Amniotic stem cell (primary cell): ENCODE measurements at places on chromosomes 16 and 17.

DNA sequence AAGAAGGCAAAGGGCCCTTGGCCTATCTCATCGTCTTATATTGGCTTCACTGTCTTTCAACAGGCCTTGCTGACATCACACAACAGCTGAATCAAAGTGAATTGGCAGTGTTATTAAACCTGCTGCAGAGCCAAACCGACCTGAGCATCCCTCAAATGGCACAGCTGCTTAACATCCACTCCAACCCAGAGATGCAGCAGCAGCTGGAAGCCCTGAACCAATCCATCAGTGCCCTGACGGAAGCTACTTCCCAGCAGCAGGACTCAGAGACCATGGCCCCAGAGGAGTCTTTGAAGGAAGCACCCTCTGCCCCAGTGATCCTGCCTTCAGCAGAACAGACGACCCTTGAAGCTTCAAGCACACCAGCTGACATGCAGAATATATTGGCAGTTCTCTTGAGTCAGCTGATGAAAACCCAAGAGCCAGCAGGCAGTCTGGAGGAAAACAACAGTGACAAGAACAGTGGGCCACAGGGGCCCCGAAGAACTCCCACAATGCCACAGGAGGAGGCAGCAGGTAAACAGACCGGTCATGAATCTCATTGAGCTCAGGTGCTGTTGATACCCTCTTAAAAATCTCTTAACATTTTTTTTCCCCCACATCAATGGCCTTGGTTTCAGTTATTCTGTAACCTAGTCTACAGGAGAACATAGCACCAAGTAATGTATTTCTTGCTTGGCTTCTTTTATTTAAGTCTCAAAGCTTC lies 64.7 kb downstream of the CDK12 start:
- DNase-seq, result no peak

DNA sequence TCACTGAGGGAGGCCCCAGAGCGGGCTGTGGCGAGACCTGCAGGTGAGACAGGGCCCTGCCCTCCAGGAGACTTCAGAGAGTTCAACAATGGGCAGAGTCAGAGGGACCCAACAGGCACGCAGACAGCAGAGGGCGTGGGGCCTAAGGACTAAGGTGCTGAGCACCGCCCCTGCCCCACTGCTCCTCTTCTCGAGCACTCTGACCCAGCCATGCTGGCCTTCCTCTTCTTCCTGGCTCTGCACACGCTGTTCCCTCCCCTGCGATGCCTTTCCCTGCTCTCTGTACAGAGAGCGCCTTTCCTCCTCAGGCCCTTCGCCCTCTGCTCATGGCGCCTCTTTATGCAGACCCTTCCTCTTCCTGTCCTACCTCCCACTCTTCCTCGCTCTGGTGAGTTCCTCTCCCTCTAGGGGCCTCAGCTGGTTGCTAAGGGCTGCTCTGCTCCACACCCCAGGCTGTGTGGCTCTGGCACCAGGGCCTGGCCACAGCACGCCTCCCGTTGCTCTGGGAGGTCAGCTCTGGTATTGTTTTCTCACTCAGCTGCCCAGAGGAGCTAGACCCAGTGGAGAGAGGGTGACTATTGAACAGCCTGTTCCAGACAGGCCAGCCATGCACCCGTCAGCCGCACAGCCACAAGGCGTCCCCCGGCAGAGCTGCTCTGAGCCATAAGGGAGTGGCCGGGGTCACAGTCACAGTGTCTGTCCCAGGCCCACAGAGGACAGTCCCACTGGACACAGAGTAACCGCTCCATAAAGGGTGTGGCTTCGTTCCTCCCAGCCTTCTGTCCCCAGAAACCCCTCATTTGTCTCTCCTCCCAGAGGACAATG lies 13.6 kb upstream of the RASD1 start:
- DNase-seq, result no peak

GRCh38 chr16:63553980-63554379 lies 1517.7 kb upstream of the CDH8 start:
- DNase-seq, result no peak

DNA sequence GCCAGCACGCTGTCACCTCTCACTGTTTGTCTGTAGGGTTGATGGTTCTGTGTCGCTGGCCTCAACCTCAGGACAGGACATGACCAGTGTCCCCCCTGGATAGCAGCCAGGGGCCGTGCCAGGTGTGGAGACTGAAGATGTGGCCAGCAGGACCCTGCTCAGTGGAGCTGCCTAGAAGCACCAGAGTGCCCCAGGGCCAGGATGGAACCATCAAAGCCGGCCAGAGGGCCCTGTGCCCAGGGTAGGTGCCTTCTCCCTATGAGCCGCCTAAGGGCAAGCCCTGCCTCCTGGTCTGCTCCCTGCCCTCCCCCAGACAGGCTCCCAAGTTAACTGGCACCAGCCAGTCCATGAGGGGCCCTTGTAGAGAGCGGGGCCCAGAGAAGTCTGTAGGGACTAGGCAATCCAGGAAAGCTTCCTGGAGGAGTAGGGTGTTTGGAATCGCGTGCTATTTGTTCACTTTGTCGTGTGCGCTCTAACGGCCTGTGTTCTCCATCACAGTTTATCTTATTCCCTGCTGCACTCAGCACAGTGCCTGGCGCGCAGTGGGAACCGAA lies 546 bp upstream of the NDUFB10 start:
- DNase-seq, result no peak

DNA sequence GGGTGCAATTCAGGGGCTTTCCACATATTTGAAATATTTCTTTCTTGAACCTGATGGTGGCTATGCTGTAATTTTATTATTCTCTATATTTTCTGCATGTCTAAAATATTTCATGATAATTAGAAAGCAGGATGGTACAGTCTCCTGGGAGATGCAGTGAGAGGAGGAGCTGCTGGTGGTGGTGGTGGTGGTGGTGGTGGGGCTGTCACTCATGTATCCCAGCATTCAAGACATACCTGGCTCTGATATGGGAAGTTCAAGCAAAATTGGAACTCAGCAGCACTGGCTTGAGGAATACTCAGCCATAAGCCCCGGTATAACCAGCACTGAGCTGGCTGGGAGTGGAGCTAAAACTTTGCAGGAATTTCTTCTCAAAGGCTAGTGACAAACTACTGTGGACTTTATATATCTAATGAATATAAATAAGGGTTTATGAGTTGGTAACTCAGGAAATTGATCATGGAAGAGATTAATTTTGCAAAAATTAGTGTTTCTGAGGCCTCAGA lies 200.3 kb downstream of the PRKCB start:
- no peak for DNase-seq

GRCh38 chr17:13776027-13776551 lies 174.4 kb upstream of the HS3ST3A1 start:
- DNase-seq, result no peak

GRCh38 chr17:64005734-64006167 lies 7.6 kb downstream of the PRR29 start:
- no peak for DNase-seq

DNA sequence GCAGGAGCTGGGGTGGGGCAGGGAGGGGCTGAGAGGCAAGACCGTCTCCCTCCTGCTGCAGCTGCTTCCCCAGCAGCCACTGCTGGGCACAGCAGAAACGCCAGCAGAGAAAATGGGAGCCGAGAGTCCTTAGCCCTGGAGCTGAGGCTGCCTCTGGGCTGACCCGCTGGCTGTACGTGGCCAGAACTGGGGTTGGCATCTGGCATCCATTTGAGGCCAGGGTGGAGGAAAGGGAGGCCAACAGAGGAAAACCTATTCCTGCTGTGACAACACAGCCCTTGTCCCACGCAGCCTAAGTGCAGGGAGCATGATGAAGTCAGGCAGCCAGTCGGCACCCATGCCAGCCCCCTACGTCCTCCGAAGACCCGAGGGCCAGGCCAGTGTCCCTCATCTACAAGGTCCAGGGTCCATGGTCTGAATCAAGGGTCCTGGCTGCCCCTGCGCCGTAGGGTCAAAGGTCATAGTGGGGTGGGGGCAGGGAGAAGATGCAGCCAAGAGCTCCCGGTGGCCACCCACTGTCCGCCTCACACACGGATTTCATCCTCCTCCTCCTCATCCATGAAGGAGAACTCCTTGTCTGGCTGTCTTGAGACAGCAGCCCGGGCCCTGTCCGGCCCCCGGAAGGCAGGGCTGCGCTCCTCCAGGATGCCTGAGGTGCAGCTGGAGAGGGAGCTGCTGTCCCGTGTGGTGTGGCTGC lies 23.4 kb upstream of the CPSF4L start:
- no peak for DNase-seq

DNA sequence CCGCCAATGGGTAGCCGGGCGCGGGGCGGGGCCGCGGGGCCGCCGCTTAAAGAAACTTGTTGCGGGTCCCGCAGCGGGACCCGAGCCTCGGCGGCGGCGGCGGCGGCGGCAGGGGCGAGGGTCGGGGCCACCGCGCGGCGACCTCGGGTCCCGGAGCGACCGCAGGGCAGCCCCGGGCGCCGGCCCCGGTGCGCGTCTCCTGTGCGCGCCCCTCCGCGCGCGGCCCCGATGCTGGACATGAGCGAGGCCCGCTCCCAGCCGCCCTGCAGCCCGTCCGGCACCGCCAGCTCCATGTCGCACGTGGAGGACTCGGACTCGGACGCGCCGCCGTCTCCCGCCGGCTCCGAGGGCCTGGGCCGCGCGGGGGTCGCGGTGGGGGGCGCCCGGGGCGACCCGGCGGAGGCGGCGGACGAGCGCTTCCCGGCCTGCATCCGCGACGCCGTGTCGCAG lies at the start of gene SOX8:
Gene SOX8, plus strand, starts transcription at position 76 of the 450 bp plus-strand sequence. Its CDS starts 153 bp downstream, at position 229.
- DNase-seq, result no peak

- DNase-seq, result no peak
These were observed 133.2 kb upstream of the CHMP6 start for GRCh38 chr17:80858301-80859001.

DNA sequence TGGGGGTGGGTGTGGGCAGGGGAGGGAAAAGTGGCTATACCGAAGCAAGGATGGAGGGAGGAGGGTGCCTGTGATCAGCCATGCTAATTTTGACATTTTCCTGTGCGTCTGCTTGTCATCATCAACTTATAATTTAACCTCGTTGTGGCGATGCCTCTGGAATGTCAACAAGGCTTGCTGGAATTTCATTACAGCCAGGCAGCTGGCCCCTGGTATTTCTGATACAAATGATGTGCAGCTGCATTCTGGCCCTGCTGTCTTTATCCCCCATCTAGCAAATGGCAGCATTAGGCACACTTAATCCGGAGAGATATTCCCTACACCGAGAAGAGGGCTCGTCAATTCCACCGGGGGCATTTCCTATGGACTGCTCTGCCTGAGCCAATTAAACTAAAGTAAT lies 278.3 kb upstream of the CCL2 start:
- no peak for DNase-seq

DNA sequence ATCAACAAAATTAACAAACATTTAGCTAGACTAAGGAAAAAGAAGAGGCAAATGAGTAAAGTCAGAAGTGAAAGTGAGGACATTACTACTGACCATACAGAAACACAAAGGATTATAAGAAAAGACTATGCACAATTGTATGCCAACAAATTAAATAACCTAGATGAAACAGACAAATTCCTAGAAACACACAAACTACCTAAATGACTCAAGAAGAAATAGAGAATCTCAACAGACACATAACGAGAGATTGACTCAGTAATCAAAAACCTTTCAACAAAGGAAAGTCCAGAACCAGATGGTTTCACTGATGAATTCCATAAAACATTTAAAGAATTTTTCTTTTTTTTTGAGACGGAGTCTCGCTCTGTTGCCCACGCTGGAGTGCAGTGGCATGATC lies 35.7 kb upstream of the MYLK3 start:
- DNase-seq, result no peak

GRCh38 chr16:31113121-31114120 lies 4.0 kb upstream of the KAT8 start:
- no peak for DNase-seq

GRCh38 chr17:48760411-48760810 lies 31.9 kb upstream of the HOXB13 start:
- DNase-seq, result no peak

GRCh38 chr17:7834957-7835813 lies 1.2 kb downstream of the KDM6B start:
- peak; percentile 96 for DNase-seq

DNA sequence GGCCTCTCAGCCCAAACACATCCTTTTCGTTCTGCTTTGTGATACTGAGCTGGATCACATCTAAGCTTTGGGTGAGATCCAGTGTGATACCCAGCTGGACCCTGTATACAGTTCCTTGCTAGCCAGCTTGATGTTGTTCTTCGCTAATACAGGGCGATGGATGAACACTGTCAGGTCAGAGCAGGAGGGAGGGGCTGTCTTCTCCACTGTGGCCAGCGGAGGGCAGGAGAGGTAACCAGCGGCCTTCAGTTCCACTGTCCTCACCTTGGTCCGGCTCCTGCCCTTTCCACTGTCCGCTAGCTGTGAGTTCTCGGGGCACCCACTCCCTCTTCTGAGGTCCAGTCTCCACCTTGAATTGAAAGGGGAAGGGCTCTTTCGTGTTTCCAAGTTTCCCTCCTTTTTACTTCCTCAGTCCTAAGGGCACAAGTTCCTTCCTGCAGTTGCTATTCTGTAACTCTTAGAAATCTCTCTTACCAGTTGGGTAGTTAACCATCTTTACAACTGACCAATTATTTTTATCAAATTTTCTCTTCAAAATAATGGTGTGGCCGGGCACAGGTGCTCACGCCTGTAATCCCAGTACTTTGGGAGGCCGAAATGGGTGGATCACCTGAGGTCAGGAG lies 3.0 kb upstream of the ZNF213 start:
- DNase-seq, result peak; percentile 4

- DNase-seq, result peak; percentile 59
These were observed 13.1 kb downstream of the BCAR1 start for GRCh38 chr16:75238132-75238852.

- no peak for DNase-seq
These were observed 882.8 kb upstream of the SOX9 start for GRCh38 chr17:71237903-71238538.

DNA sequence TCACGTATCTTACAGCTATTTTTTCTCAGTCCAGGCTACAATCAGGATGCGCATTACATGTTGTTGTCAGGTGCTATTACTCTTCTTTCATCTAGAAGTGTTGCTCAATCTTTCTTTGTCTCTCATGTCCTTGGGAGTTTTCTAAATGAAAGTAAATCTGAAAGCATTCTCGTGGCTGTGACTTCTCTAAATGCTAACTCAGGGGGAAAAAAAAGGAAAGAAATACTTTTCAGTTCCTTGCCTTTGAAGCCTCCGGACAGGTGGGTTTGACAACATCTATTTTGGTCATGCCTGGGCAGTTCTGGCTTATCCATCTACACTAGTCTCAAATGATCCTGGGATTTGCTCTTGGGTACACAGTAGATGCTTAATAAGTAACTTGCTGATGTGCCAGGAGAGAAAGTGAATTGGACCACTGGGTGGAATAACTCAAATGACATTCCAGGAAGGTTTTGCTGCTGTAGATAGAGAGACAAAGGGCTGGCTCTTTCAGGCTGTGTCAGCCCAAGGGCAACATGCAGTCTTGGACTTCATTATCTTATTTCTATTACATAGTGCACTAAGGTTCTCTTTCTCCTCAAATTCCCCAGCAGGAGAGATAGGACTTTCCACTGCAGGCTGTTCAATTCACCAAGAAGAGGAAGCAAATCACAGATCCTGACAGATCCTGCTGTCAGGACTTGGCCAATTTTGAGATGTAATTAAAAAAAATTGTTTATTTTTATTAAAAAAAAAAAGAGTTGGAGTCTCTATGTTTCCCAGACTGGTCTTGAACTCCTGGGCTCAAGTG lies 63.6 kb upstream of the NFAT5 start:
- no peak for DNase-seq

GRCh38 chr16:21656795-21657768 lies 4.7 kb upstream of the IGSF6 start:
- peak; percentile 26 for DNase-seq
